Activated T-helper 1 cell treated with Interleukin-2 at 50 U/mL for 16 hours (primary cell): ENCODE measurements at places on chromosomes 1 and 21.

DNA sequence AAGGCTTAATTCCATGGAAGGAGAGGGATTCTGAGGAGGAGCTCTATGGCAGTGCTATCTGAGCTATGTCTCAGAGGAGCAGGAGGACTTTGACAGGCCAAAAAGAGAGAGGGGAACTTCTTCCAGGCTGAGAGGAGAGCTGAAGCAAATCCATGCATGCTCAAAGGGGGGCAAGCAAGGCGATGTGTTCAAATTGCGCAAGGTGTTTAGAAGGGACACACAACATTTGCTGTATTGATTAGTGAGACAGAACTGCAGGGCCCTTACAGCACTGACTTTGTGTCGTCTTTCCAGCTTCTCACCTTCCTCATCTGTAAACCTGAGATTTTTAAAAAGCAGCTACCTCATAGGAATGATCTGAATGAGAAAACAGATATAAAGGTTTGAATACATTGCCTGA, 145.3 kb downstream of the DAB1 start:
- DNase-seq: no peak

DNA sequence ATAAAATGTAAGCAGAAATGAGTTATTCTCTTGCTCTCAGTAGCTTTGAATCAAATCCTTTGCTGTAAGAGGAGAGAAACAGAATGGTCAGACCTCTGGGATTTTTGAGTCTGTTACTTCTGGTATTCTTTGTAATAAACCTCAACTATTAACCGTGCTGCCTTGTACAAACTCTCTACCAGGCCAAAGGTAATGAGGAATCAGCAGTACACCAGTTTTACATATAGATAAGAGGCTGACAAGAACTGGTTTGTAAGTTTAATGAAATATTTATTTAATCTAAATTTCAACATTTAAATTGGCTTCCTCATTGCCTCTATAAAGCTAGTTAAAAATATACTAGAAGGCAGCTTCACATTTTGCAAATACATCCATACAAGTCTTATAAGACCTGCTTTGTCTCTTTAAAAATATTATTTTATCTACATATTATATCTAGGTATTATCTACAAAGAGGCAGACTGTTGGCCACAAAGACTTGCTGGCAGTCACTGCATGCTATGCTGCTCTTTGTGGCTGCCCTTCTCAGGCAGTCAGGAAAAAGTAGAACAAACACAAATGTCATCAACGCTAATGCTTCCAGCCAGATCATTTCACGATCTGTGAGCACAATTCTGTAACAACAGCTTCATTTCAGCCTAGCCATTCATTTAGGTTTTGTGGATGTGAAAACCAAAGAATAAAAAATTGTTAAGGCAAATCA, 173.0 kb downstream of the GABPA start:
- no peak for DNase-seq

DNA sequence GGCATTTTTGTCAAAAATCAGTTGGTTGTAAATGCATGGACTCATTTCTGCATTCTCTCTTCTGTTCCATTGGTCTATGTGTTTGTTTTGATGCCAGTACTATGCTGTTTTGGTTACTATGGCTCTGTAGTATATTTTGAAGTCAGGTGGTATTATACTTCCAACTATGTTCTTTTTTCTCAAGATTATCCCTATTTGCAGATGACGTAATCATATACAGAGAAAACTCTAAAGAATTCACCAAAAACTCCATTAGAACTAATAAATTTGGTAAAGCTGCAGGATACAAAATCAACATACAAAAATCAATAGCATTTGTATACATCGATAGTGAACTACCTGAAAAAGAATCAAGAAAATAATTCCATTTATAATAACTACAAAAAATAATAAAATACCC, 253.1 kb upstream of the NEGR1 start:
- DNase-seq: no peak

GRCh38 chr21:41827951-41828883, 50.9 kb downstream of the PRDM15 start:
- no peak for DNase-seq

- DNase-seq: no peak
These were observed 83.7 kb downstream of the NRDC start for GRCh38 chr1:51794868-51795267.

- no peak for DNase-seq
These were observed 192.0 kb upstream of the JUN start for GRCh38 chr1:58975888-58976287.

DNA sequence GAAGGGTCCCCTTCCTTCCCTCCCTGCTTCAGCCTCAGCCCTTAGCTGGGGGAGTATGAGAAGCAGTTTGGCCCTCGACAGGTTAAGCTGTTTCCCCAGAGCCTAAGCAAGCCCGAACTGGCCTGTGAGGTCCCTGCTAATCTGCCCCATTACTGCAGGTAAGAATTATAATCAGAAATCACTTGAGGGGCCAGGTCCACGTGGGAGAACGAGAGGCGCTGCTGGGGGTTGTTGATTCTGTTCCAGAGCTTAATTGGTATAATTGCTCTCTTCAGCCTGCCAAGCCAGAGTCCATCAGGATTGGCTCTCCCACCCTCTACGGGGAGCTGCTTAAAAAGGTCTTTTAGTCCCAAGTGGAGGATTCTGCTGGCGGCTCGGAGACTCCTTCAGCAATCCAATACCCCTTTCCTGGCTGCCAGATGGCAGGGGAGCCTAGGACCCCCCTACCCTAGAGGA, 70.8 kb downstream of the UBE2T start:
- no peak for DNase-seq

DNA sequence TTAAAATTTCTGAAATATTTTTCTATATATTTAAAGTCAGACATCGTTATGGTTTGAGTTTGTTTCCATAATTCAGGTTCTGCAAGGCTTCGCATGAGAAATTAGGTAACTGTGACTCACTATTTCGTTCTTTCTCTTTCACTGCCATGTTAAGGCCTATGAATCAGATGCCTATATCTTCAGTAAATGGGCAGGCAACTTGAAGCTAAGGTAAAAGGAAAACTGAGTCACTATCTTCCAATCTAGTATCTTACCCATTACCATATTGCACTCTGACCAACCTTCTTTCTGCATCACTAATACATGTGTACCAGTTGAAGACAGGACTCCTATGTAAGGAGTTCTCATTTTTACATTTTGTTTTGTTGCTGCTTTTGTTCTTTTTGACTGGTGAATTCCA, 37.8 kb downstream of the PYHIN1 start:
- no peak for DNase-seq

DNA sequence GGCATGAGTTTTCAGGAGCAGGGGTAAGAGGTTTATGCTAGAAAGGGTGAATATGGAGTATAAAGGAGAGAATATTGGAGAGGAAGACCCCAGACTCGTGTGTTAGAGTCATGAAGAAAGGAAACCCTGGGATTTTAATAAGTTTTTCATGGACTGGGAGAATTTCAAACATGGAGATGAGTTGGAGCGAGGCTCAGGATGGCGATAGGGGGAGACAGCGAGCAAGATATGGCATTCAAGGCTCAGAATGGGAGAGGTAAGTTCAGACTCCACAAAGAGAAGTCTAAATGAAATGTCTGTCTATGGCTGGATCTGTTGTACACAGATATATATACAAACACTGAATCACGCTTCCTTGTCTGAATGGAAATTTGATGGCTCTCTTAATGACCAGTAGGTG, 92.5 kb downstream of the LRRC40 start:
- no peak for DNase-seq

GRCh38 chr1:239538239-239538988, 152.0 kb downstream of the CHRM3 start:
- DNase-seq: no peak

GRCh38 chr1:51265618-51266017, 29.5 kb downstream of the RNF11 start:
- no peak for DNase-seq

- DNase-seq: no peak
These were observed 865 bp upstream of the PTPN22 start for GRCh38 chr1:113872219-113872935.

DNA sequence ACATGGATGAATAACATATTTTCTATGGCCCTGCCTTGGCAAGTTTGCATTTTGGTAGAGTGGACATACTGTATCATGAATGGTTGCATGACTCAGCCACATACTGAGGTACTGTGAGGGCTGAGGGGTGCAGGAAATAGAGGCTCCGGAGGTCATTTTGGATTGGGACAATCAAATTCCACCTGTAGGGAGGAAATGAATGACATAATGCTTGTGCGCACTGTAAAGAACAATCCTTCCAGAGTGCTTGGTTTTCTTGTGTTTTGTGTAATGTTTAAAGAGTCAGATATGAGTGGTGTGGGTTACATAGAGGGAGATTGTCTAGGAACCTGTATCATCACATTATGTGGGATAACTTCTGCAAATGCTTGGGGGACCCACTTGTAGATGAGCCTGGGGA, 329.9 kb upstream of the PROX1 start:
- DNase-seq: no peak

- no peak for DNase-seq
These were observed 189.4 kb upstream of the FGGY start for GRCh38 chr1:59107516-59107915.

DNA sequence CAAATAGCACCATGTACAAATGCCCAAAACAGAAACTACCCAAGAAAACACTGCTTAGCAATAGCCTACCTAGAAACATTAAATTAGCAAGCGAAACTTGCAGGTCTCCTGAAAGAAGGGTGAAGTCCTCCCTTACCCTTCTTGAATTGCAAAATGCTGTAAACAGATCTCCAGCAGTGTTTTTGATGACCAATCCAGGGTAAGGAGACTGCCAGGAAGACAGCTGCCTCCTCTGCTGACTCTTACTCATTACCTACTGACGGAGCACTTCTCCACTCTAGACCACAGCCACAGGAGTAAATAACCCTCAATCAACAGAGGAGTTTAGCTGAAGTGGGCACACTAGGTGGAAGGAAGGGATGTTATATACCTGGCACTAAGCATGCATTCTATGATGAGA, 32.2 kb upstream of the GADD45A start:
- DNase-seq: no peak

GRCh38 chr1:225998560-225999226, 450 bp downstream of the SDE2 start:
- DNase-seq: no peak

- no peak for DNase-seq
These were observed 33.4 kb downstream of the TRABD2B start for GRCh38 chr1:47963568-47964358.
